ENCODE measurements at places on chromosomes 4 and X.

- DNase-seq = no peak
These were observed 5.5 kb upstream of the MMAA start for GRCh38 chr4:145613566-145614232.

- DNase-seq = no peak
These were observed 23.3 kb downstream of the LIMCH1 start for GRCh38 chr4:41561244-41561643.

- DNase-seq = no peak
These were observed 1697.0 kb downstream of the PCDH7 start for GRCh38 chr4:32417113-32417704.

DNA sequence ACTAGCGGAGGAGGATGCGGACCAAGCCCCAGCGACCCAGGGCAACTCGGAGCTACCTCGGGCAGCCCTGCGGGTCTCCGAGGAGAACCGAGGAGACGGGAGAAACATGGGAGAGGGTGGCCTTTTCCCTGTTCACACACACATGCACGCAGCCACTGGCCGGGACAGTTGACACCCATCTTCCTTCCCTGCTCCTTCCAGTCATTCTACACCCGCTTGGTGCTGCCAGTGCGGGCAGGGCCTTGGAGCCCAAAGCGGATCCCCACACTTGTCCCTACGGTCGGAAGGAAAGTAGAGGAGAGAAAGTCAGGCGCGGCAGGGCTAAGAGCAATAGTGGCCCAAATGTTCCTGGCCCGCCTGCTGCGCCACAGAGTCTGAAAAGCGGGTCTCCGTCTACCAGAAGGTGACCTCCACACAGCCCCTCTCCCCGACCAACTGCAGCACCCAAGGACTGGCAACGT is 1.1 kb upstream of the PPP3CA start:
- DNase-seq = peak; percentile 45

All from fibroblast of skin of back (primary cell).